Omental fat pad (tissue), 4 donors: ENCODE measurements at places on chromosomes 16 and 17. TPM values are rescaled to one million over a fixed set of nuclear protein-coding genes. Genes with fewer than 3 reads are reported as not detected.

Gene LPO
- total RNA-seq, result not detected

Gene CTRB2
- total RNA-seq, result not detected

Gene FN3K
- total RNA-seq, result 2.8 TPM

Gene PRSS22
- total RNA-seq, result not detected

Gene SBK1
- not detected for total RNA-seq

Gene ENPP7
- total RNA-seq, result not detected

Gene SLC16A13
- 0.74 TPM for total RNA-seq

Gene C17orf78
- total RNA-seq, result not detected

Gene SIAH1
- total RNA-seq, result 30.7 TPM

Gene MPP2
- total RNA-seq, result 1.3 TPM

Gene DNASE1L2
- total RNA-seq, result 0.63 TPM

Gene DRC3
- 4.6 TPM for total RNA-seq

Gene NPIPA7
- not detected for total RNA-seq

Gene CHCT1
- not detected for total RNA-seq

Gene APOBR
- 15.6 TPM for total RNA-seq

DNA sequence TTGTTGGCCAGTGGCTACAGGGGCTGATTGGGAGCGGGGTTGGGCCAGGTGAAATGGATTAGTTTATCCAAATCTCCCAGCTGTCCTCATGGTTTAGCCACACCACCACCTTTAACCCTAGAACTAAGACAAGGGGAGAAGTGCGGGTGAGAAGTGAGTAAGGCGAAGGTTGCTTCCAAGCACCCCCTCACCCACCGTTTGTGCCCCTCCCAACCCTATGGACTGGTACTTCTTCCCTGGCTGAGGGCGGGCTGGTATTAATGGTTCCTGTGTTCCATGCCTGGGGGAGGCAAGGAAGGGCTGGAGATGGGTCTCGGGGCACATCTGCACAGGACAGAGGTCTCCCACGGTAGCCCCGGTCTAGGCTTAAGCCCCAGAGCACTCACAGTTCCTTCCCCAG, 25.1 kb downstream of the NT5M start:
- no peak for DNase-seq

GRCh38 chr16:57289391-57290257, 5.2 kb upstream of the PLLP start:
- DNase-seq, result no peak

GRCh38 chr17:66775271-66775670, 59.6 kb upstream of the CACNG5 start:
- DNase-seq, result no peak

- no peak for DNase-seq
Observed at GRCh38 chr16:81424771-81425170, 19.8 kb upstream of the CMIP start.

DNA sequence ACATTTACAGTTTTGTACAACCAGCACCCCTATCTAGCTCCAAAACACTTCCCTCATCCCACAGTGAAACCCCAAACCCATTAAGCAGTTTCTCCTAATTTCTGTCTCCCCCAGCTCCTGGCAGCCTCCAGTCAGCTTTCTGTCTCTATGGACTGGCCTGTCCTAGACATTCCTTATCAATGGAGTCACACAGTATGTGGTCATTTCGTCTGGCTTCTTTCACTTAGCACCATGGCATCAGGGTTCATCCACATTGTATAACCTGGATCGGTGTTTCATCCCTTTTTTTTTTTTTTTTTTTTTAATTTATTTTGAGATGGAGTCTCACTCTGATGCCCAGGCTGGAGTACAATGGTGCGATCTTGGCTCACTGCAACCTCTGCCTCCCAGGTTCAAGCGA, 68.5 kb downstream of the ZDHHC7 start:
- DNase-seq, result no peak

DNA sequence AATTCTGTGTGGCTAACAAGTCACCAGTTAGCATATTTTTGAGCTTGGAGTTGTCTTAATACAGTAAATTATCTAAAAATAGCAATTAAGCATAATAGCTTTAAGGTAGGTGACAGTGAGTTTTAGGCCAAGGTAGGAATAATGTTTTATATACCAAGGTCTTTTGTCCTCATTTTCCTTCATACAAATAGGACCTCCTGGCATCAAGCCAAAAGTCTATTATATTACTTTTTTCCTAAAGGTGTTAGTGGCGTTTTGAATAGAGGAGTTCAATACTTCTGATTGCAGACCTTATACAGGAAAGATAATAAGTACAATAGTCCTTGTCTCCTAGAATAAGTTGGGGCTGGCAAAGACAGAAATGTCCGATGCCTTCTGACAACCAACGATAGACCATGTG, 2277.7 kb downstream of the TP53TG3F start:
- DNase-seq, result no peak

DNA sequence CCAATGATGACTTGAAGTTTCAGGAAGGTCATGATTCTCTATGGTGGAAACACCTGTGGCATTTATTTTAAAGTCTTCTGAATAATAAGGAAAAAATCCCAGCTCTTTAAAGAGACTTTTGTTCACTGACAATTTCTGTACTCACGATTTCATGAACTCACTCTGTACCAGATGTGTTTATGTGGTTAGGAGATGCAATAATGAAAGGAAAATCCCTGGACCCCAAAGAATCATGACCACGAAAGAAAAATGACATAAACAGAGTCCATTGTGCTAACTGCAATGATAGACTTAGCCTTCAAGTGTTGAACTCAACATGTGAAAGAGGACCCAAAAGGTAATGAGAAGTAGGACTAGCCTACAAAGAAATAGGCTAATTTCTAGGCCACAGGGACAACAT, 947.5 kb downstream of the CDH11 start:
- DNase-seq, result no peak

DNA sequence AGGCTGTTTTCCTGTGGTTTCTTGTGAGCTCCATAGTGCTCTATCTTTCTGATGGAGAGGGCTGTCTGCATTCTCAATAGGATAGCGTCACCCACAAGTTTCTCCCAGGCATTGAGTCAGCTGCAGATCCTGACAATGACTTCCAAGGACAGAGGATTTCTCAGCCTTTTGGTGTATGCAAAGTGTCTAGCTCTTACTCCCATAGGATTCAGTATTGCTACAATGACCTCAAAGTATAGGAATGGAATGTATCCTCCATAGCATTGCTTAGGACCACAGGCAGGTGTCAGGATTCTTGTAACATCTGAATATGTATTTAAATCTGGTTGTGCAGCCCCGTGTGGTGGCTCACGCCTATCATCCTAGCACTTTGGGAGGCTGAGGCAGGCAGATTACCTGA, 32.3 kb downstream of the SMIM36 start:
- no peak for DNase-seq

GRCh38 chr16:52078716-52079655, 468.0 kb downstream of the TOX3 start:
- no peak for DNase-seq

- DNase-seq, result no peak
Observed at GRCh38 chr17:14409292-14409691, 108.4 kb downstream of the HS3ST3B1 start.

- DNase-seq, result no peak
Observed at GRCh38 chr17:54974759-54975158, 6.2 kb downstream of the STXBP4 start.

- DNase-seq, result no peak
Observed at GRCh38 chr17:6526362-6527152, 29.8 kb downstream of the PITPNM3 start.

DNA sequence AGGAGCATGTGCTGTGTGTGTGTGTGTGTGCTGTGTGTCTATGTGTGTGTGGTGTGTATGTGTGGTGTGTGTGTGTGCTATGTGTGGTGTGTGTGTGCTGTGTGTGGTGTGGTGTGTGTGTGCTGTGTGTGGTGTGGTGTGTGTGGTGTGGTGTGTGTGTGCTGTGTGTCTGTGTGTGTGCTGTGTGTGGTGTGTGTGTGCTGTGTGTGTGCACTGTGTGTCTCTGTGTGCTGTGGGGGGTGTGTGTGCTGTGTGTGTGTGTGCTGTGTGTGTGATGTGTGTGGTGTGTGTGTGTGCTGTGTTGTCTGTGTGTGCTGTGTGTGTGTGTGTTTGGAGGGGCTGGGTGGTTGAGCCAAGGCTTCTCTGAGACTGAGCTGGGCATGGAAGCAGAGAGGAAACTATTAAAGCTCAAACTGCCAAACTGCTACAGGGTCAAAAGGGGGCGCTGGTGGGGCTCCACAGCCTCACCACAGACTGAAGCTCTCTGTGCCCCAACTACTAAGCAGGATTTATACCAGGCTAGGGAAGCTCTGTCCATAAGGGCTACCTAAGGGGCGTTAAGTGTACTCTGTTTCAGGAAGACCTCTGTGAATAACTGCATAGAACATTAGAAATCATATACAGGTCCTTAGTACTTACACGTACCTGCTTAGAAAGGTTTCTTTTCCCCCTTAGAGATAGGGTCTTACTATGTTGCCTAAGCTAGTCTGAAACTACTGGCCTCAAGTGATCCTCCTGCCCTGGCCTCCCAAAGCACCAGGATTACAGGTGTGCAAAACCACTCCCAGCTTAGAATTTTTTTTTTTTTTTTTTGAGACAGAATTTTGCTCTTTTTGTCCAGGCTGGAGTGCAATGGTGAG, 27.8 kb upstream of the GHDC start:
- no peak for DNase-seq

DNA sequence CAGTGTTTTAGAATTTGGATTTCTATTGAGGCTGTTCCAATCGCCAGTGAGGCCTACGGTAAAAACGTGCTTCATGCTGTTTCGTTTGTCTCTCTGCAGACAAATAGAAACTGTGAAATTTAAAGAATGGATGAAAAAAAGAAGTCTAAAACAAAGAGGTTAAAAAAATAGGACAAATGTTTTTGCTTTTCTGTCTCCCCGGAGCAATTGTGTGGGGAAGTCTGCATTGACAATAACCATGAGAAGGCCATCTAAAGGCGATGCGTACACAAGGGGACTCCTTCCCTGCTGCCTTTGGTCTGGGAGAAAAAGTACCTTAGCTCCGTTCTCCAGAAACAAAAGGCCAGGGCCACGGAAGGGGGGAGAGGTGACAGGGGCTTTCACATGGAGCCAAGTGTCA, 4.6 kb upstream of the ZFHX3 start:
- no peak for DNase-seq

GRCh38 chr16:4837733-4838501, 9.2 kb downstream of the GLYR1 start:
- DNase-seq, result no peak

- no peak for DNase-seq
Observed at GRCh38 chr17:2351269-2351668, 14.0 kb downstream of the SGSM2 start.

DNA sequence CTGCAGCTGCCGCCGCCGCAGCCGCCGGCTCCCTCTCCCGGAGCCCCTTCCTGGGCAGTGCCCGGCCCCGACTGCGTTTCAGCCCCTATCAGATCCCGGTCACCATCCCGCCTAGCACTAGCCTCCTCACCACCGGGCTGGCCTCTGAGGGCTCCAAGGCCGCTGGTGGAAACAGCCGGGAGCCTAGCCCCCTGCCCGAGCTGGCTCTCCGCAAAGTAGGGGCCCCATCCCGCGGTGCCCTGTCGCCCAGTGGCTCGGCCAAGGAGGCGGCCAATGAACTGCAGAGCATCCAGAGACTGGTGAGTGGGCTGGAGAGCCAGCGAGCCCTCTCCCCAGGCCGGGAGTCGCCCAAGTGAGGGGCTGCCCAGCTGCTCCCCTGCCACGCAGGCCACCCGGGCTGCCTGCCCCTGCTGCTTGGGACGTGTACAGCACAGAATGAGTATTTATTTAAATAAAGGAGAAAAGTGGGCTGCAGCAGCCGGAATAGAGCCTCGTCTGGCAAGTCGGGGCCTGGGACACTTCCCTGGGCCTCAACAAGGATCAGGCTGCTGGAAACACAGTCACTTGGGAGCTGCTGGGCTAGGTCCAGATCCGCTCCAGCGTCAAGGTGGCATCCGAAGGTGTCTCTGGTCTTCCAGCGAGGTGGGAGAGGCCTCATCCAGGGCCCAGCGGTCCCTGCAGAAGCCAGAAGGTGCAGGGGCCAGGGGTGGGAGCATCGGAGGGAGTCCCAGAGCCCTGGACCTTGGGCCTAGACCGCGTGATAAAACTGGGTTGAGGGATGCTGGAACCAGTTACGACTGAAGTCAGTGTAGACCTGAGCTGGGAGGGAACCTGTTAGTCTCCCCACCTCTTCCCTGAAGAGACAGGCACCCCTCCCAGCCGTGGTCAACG, 8.8 kb downstream of the TBX2 start:
- DNase-seq, result no peak

- no peak for DNase-seq
Observed at GRCh38 chr16:52073024-52073423, 473.9 kb downstream of the TOX3 start.

DNA sequence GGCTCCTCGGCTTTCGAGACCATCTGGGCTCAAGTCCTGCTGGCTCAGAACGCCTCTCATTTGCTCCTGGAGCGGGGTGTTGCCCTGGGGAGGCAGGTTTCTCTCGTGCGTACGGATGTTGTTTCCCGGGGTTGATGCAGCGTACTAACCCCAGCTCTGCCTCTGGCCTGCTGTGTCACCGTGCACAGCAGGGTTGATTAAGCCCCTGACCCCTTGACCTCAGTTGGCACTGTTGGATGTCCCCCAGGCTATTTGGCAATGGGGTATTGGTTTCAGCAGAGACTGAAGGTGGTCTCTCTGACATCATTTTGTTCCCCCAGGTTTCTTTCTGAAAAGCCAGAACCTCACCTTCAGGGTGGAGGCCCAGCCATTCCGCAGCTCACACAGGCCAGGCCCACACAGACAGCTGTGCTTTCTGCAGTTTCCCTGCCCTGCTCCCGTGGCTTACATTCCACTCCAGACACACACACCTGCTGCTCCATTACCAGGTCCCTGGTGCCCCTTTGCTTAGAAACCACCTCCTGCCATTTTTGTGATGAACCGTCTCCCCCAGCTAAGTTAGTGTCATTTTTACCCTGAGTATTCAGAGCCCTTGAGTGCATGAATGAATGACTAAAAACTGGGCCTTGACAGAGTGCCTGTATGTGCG, 233.5 kb downstream of the CCDC182 start:
- no peak for DNase-seq
